ENCODE measurements at places on chromosomes 1 and 21.

- DNase-seq = peak; percentile 62
Measured at GRCh38 chr1:36099681-36100341, 11.1 kb downstream of the ADPRS start.

DNA sequence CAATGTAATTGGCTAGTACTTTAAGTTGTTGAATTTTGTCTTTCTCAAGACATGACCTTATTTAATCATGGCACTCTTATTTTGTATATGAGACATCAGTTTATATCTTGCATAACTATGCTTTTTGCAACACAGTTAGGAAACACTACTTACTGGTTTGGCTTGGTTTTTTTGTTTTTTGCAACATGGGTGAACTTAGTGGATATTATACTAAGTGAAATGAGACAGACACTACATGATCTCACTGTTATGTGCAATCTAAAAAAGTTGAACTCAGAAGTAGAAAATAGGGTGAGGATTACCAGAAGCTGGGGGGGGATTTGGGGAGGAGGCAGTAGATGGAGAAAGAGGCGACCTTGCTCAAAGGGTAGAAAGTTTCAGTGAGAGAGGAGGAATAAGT is 132.1 kb downstream of the PLA2G4A start:
- no peak for DNase-seq

DNA sequence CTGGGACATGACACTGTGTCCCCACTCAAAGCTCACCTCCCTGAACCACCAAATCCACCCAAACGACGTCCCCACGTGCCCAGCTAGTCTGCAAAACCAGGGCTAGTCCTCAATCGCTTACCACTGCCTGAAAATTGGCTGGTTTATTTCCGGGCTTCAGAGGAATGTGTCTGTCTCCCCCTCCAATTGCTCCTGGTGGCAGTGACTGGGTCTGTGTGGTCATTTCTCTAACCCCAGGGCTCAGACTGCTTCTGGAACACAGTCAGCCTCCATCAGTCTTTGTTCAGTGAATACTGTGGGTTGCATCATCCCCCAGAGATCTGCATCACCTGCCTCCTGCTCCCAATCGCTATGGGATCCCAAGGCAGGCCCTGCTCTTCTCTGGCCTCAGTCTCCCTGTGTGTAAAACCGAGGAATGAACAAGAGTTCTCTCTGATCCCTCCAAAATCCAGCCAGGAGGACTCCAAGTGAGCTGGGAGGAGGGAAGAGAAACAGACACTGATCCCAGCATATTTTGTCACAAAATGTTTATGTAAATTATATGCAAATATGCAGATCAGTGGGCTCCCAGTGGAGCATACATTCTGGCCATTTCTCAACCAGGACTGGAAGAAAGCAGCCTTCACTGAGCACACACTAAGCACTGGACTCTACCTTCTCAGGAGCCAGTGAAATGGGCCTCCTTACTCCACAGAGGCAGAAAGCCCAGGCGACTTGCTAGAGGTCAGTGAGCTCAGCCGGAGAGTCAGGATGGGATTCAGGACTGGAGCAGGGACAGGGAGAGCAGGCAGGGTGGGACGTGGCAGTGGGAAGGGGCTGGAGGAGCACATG is 20.9 kb downstream of the SDC3 start:
- DNase-seq = no peak

DNA sequence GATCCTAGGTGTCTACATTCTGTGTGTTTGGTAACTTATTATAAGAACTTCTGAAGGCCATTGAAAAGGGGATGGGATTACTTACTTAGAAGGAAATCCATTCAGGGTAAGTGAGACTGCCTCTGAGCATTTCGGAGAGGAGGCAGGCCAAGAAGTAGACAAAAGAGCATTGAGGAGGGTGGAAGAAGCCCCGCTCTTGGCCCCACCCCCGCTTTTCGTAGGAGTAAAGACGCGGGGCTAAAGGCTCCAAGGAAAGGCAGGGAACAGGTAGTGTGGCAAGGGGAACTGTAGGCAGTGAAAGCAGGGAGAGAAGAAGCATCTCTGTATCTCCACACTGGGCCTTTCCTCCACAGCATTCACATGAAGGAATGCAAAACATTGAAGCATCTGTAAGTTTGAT is 51.8 kb upstream of the GRIK1 start:
- DNase-seq = no peak

DNA sequence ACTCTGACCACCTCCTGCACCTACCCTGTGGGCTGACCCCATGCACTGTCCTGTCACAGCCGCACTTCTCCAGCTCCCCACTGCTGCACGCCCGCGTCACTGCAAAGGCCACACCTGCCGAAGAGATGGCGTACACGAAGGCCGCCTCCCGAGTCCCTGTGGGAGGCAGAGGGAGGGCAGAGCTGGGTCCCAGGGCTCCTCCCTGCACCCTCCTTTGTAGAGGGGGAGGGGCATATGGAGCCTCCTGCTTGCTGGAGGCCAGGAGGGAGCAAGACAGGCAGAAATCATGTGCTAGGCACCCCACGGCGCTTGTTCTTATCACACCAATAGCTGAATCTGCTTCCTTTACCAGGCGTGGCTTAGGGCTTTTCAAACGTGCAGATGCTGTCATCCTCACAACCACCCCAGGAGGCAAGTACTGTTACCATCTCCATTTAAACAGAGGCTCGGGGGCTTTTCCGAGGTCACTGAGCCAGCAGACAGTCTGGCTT is 21.4 kb downstream of the WNT4 start:
- no peak for DNase-seq

- DNase-seq = no peak
Measured at GRCh38 chr1:51875291-51875772, 3.2 kb downstream of the NRDC start.

- DNase-seq = no peak
Measured at GRCh38 chr1:86704972-86705664, 742 bp downstream of the SH3GLB1 start.

All from stimulated activated CD4-positive, alpha-beta T cell treated with anti-CD3 and anti-CD28 coated beads, Interleukin-2, amount 100 ng/mL, for 4 hours (primary cell).